KG1 (cell line): ENCODE measurements at places on chromosomes 2 and 18.

DNA sequence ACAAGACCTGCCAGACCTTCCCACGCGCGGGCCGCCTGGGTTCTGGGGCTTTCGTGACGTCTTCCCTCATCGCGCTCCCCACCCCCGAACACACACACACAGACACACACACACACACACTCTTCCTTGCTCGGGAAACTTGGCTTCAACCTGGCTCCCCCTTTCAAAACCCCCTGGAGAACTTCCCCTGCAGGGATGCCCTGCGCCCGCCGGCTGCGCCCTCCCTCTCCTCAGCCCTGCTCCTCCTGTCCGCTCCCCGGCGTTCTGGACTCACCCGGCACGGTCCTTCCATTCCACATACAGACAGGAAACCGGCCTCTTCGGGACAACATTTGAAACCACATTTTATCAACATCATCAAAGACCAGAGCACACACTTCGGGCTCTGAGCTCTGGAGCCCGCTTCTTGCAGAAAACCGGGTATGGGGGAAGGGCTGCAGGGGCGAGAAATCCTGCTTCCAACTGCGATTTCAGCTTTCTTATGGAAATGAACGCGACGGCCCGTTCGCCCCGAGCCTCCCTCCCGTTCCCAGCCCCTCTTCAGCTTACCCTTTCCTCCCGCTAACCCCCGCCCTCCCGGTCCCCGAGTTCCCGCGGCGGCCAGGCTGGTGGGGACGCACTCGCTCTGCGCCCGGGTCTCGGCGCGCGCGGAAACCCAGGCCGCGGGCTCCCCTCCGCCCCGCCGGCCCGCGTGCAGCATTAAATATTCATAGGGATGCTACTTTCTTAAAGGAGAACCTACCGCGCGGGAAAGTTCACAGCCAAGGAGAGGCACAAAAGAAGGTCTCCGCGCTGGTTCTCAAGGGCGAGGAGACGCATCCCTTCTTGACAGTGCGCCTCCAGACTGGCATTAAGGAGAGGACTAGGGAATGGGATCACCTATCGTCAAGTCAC, 18.3 kb downstream of the POU3F3 start:
- no peak for DNase-seq

GRCh38 chr2:171492664-171493063, 29.6 kb upstream of the CYBRD1 start:
- DNase-seq, result no peak

GRCh38 chr2:119837759-119838158, 78.0 kb downstream of the PTPN4 start:
- DNase-seq, result no peak

DNA sequence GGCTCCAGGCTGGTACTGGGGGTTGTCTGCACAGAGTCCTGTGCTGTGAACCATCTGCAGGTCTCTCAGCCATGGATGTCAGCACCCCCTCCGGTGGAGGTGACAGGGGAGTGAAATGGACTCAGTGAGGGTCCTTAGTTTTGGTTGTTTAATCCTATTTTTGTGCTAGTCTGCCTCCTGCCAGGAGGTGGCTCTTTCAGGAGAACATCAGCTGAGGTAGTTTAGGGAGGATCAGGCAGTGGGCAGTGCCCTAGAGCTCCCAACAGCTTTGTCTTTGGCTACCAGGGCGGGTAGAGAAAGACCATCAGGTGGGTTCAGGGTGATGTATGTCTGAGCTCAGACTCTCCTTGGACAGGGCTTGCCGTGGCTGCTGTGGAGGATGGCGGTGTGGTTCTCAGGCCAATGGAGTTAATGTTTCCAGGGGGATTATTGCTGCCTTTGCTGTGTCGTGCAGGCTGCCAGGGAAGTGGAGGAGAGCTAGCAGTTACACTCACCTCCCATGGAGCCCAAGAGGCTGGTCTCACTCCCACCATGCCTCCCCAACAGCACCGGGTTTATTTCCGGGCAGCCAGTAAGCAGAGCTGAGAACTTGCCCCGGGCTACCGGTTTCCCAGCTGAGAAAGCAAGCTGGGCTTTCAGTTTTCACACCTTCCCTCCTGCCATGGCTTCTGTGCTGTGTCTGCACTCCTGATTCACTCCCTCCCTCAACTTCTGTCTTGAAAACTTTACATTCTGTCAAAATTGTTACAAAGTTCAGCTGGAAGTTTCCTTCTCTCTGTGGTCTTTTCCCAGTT, 563.4 kb downstream of the XIRP2 start:
- DNase-seq, result no peak

GRCh38 chr2:222284466-222284865, 14.3 kb downstream of the PAX3 start:
- no peak for DNase-seq

DNA sequence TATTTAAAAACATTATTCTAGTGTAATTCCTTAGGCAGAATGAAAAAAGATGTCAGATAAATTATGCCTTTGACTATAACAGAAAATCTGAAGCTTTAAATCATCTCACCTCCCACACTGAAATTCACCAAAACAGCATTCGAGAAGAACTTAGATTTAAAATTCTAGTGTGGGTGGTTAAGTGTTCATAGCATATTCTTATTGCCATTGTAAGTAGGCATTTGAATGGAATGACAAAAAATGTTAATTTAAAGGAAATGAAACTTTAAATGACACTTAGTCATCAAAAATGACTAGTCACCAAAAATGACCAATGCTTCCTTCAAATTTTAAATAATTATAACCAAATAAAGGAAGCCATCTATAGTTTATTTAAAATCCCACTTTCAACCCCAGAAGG, 7.0 kb upstream of the ZNF407 start:
- no peak for DNase-seq

DNA sequence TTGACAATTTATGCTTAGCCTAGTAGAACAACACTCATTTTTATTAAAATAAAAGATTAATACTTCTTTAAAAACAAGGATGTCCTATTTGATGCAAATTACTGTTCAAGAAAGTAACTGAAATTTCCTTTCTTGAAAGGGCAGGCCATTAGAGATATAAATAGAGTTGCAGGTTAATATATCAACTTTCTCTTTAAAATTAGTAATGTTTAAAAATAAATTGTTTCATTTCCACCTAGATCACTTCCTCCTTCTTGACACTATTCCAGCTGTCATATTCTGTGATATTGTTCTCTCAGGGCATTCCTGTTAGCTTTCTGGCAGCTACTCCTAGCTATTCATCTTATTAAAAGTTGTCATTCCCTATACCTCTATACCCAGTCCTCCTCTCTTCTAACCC, 357.9 kb upstream of the NRP2 start:
- no peak for DNase-seq

GRCh38 chr2:190929919-190930318, 49.3 kb downstream of the GLS start:
- DNase-seq, result no peak

- no peak for DNase-seq
These were observed 28.5 kb upstream of the MCFD2 start for GRCh38 chr2:46943881-46944798.

- no peak for DNase-seq
These were observed 482.0 kb downstream of the ZNF516 start for GRCh38 chr18:76013057-76013456.

- no peak for DNase-seq
These were observed 70.0 kb downstream of the PXDN start for GRCh38 chr2:1674276-1674675.

GRCh38 chr2:178529194-178529593, 48.9 kb downstream of the PLEKHA3 start:
- DNase-seq, result no peak

- DNase-seq, result no peak
These were observed 21.7 kb downstream of the AKAIN1 start for GRCh38 chr18:5175378-5175777.

DNA sequence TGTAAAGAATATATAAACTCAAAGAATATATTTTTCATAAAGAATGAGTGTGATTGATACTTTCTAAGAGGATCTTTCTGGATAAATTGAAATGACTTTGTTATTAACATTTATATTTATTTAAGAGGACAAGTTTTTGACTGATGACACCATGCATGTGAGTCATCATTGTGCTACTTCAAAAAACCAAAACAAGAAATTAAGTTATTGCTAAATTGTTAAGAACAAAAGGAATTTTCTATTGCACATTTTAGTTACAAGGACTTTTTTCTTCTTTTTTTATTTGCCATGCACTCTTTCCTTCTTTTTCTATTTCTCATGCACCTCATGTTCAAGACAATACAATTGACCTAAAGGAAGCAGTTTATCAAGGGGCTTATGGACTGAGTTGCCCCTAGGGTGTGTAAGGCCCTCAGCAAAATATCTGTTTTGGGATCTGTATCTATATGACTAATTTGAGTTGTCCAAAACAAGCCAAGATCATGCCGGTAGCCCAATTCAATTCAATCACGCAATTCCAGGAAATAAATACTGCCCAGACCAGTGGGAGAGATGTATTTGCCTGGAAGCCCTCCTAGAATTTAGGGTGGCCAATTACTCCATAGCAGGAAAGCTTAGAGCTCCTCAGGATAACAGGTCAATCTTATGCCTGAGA, 654.3 kb downstream of the METTL4 start:
- DNase-seq, result no peak

DNA sequence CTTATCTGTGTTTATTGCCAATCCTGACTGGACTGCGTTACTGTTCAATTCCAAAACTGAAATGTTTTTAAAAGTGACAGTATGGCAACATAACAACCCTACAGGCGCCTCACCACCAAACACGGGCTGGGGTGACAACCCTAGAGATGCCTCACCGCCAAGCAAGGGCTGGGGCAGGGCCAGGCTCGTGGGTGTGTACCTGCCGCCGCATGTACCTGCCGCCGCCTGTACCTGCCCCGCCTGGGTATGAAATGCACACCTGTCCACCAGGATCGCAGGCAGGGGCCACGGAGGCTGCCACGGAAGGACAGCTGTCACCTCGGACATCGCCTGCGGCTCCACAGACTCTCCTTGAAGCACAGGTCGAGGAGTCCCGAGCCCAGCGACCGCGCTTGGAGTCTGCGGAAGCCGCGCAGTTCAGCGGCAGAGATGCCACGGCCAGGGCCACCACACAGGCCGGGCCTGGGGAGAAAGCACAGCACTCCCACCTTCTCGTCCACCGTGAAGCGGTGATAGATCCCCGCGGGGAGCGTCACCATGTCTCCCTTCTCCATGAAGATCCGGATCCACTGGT, 18.9 kb downstream of the ADI1 start:
- DNase-seq, result no peak

- peak; percentile 6 for DNase-seq
These were observed 62.3 kb upstream of the CCDC195 start for GRCh38 chr2:224778474-224778877.

GRCh38 chr18:22363867-22364463, 53.8 kb downstream of the CTAGE1 start:
- no peak for DNase-seq

- DNase-seq, result no peak
These were observed 50.9 kb downstream of the ADNP2 start for GRCh38 chr18:80159713-80160636.

DNA sequence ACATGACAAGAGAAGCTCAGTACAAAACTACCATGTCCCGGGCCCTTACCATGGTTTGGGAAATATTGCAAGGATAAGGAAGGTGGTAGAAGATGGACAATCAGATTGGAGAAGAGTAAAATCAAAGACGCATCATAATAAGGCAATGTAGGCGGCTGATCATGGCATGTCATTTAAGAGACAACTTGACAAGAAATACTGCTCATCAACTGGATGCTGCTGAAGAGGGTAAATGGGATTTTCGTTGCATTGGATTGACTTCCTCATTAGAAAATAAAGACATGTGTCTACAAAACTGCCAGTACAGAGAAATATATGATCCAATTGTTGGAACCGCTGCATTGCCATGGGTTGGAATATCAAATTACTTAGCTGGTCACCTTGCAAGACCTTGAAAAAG, 238.3 kb upstream of the NCKAP5 start:
- no peak for DNase-seq

- no peak for DNase-seq
These were observed 494.6 kb upstream of the NRP2 start for GRCh38 chr2:205187731-205188130.

DNA sequence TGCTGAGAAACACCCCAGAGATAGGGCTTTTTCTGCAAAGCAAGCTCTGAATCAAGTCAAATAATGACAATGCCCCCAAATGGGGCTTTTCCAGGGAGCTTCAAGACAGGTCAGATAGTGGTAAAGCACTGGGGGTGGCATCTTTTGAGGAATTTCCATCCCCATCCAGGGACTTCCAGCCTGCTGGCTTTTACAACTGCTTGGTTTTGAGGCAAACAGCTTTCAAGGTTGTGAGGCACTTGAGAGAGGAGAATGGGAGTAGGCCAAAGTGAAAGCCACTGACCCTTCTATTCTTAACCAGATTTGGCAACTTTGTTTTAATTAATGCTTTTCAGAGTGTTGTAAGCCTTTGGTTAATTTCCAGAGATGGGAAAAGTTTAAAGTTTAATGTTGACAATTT, 762.0 kb upstream of the POU3F3 start:
- no peak for DNase-seq

DNA sequence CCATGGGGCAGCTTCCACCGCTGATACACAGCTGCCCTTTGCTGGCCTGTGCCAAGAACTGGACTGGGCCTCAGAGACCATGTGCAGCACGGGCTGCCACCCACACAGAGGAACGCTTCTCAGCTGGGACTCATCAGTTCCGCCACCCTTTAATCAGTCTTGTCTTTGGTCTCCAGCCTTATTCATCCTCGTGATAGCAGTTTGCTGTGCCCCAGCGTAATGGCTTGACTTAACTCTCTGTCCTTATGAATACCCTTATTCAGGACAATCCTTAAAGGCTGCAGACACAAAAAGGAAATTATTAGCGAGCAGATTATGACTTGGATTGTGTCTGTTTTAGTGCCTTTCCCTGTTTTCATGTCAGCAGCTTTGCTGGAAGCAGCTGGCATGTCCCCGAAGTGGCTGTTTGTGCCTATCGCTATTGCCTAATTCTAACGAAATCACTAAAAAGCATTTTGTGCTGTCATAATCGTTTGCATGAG, 108.9 kb upstream of the DAPL1 start:
- no peak for DNase-seq

- DNase-seq, result no peak
These were observed 114.7 kb upstream of the TNP1 start for GRCh38 chr2:216974321-216975302.

- no peak for DNase-seq
These were observed 94.4 kb downstream of the LBH start for GRCh38 chr2:30325600-30326328.

GRCh38 chr2:37560863-37561614, 110.4 kb downstream of the CDC42EP3 start:
- no peak for DNase-seq

DNA sequence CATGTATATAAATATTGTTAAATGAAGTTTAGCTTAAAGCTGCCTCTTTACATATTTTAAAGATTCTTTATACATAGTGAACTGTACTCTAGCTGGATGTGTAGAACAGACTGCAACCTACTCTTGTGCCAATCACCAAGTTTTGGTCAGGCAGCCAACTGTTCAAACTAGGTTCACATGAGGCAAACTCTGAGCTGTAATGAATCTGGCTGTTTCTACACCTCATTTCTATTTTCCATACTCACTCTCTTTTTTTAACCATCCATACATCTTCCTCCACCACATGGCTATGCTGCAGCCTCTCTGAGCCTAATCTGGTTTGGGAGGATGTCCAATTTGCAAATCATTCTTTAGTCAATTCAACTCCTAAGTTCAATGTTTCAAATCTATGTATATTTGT, 974.8 kb downstream of the CNTNAP5 start:
- DNase-seq, result no peak
